ENCODE measurements at places on chromosomes 6 and 20.

DNA sequence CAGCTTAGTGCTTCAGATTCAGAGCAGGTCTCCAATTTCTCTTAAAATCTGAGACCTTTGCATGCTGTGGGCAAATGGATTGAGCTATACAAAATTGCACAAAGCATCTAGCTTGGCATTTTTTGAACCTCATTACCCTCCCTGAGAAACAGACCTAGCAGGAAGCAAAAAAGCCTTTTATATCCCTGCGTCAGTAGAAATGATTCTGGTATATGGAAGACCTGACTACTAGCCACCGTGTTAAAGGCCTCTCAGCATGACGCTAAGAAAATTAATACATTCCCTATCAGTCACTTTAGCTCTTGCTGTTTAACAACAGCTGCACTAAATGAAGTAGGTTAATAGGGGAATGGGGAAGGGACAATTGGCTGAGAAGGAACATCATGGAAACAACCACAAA lies 110.7 kb upstream of the SMLR1 start:
- DNase-seq, result no peak

DNA sequence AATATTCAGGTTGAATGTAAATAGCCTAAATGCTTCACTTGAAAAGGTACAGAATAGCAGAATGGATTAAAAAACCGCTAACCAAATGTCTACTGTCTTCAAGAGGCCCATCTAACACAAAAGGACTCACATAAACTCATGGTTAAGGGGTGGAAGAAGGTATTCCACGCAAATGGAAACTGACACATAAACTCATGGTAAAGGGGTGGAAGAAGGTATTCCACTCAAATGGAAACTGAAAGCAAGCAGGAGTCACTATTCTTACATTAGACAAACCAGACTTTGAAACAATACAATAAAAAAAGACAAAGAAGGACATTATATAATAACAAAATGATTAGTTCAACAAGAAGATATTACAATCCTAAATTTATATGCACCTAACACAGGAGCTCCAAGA lies 38.3 kb upstream of the PKIB start:
- DNase-seq, result no peak

DNA sequence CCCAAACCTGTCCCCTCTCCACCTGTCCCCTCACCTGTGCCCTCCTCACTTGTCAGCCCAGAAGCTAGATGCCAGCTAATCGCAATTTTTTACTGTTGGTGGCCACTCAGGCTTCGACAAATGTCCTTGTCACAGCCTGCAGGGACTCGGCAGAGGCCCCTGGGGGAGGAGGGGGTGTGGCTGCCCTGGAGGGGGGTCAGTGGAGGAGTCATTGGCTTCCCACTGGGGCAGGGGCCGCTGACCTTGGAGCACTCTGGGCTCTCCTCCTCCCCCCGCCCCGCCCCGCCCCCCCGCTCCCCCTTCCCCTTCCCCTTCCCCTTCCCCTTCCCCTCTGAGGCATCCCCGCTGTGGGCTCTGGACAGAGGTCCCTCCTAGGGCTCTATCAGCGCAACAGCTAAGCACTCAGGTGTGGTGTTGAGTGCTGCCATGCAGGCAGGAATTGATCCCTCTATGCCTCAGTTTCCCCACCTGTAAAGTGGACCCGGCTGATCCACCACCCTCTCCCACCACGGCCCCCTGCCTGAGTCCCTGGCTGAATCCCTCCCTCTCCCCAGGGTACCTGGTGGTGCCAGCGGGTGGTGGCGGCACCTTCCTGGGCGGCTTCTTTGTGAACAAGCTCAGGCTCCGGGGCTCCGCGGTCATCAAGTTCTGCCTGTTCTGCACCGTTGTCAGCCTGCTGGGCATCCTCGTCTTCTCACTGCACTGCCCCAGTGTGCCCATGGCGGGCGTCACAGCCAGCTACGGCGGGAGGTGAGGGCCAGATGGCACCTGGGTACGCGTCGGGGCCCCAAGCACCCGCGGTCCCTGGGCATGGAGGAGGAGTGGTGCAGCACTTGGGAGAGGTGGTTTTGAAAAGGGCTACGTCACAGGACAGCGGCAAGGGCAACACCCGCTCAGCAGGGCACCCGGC lies 23.8 kb downstream of the SLCO4A1 start:
- no peak for DNase-seq

DNA sequence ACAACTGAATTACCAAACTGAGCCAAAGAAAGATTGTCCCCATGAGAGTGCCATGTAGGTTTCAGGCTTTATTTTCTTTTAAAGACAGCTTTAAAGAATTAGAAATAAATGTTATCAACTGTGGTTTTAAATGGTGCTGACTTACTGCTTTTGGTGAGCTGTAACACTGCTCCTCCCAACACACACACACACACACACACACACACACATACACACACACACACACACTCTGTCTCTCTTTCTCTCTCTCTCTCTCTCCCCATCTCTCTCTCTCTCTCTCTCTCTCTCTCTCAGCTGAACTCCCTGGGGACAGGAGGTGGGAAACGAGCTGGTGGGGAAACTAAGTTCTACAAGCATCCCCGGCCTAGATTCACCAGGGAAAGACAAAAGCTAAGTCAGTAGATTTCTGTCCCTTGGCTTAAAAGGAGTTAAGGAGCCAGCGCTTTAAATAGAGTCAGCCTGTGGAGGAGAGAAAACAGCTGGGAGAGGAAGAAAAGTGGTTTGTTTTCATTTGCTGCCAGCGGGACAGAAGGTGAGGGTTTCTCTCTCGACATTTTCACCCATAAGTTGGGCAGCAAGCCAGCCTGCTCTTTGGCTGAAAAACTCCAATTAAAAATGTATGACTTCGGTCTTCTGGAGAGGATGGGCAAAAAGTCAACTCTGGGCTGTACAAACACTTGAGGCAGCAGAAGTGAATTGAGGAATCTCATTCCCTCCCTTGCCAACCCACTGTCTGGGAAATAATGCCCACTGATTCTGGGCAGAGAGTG lies 27.4 kb downstream of the CBLN4 start:
- DNase-seq, result no peak

GRCh38 chr6:140039364-140039763 lies 664.9 kb upstream of the CITED2 start:
- no peak for DNase-seq

DNA sequence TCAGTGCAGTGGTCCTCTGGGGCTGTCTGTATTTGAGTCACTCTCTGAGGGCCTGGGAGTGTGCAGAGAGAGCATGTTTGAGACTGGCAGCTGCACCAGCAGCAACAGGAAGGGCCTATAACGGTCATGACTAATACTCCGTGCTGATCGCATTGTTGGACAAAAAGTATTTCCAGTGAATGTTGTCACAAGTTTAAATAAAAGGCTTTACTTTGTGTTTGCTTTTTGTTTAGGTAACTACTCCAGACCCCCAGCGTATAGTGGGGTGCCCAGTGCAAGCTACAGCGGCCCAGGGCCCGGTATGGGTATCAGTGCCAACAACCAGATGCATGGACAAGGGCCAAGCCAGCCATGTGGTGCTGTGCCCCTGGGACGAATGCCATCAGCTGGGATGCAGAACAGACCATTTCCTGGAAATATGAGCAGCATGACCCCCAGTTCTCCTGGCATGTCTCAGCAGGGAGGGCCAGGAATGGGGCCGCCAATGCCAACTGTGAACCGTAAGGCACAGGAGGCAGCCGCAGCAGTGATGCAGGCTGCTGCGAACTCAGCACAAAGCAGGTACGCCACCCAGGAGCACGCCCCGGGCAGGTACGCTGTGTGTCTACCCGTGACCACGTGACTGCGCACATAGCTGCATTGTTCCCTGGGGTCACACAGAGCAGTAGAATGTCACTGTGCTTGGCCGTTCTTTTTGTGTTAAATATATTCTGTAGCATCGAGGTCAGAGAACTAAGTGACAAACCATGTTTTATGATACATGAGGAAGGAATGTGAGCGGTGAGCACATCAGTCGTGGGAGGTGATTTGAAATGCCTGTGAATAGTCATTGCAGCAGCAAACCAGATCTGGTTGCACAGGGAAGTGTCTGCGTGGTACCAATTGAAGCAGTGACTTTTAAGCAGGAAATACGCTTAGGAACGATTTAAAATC lies 174.7 kb downstream of the TMEM242 start:
- DNase-seq, result no peak

- peak; percentile 20 for DNase-seq
Measured at GRCh38 chr6:41100871-41101287, 28.1 kb downstream of the NFYA start.

DNA sequence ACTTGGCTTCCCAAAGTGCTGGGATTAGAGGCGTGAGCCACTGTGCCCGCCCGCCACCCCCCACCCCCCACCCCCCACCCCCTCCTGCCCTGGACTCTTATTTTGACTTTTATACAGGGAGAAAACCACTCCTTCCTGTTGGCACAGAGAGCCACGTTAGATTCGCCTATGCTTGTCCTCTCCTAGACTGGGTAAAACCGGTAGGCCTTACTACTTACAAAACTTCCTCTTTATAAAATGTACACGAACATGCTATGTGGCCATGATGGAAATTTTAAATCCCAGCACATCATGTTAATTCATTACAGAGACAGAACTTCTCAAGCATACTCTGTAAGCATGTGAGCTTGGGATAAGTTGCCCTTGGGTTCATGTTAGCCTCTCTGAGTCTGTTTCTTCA lies 124.2 kb downstream of the SLC24A3 start:
- DNase-seq, result no peak

DNA sequence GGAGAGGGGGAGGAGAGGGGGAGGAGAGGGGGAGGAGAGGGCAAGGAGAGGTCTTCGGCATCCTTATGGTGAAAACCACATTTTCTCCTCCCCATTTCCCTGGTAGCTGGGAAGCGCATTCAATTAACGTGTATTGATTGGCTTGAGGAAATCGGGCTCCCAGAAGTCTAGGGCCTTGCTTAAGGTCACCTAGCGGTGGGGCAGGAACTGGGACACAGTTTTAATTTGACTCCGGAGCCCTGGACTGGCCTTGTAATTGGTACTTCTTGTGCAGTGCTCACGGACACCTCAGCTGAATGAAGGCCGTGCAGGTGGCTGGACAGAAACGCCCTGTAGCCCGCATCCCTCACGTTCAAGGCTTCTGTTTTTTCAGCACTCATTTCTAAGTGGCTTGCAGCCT lies 42.8 kb downstream of the CTCFL start:
- no peak for DNase-seq

DNA sequence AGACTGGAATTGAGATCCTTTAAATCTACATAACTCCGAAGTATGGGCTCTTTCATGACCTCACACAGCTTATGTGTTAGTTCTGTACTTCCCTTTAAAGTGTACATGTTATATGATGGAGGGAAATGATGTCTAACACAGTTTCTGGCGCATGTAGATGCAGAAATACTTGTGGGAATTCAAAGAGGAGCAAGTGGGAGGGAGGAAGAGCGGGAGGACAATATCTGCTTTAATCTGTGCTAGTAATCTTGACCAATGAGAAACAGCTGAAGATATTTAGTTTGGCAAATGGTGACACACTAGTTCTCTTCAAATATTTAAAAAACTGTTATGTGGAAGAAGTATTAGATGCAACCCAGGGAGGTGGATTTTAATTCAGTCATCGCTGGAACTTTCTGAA lies 62.9 kb upstream of the PLEKHG1 start:
- DNase-seq, result no peak

DNA sequence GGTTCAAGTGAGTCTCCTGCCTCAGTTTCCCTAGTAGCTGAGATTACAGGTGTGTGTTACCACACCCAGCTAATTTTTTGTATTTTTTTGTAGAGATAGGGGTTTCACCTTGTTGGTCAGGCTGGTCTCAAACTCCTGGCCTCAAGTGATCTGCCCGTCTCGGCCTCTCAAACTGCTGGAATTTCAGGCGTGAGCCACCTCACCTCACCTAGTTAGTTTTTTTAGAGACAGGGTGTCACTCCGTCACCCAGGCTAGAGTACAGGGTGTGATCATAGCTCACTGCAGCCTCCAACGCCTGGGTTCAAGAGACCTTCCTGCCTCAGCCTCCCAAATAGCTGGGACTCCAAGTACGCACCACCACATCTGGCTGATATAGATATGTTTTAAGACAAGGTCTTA lies 22.9 kb downstream of the SYTL3 start:
- no peak for DNase-seq

- no peak for DNase-seq
Measured at GRCh38 chr6:37862430-37862829, 42.9 kb downstream of the ZFAND3 start.

DNA sequence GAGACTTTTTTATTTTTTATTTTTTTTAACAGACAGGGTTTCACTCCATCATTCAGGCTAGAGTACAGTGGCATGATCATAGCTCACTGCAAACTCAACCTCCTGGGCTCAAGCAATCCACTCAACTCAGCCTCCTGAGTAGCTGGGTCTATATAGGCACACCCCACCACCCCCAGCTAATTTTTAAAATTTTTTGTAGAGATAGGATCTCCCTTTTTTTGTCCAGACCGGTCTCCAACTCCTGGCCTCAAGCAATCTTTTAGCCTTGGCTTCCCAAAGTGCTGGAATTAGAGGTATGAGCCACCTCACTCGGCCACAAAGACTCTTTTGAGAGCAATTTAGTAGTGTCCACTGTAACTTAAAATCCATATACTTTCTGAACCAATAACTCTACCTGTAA lies 103.3 kb upstream of the DST start:
- no peak for DNase-seq

- no peak for DNase-seq
Measured at GRCh38 chr6:16284472-16284871, 46.1 kb downstream of the GMPR start.

- no peak for DNase-seq
Measured at GRCh38 chr6:1827984-1828793, 218.5 kb downstream of the FOXC1 start.

DNA sequence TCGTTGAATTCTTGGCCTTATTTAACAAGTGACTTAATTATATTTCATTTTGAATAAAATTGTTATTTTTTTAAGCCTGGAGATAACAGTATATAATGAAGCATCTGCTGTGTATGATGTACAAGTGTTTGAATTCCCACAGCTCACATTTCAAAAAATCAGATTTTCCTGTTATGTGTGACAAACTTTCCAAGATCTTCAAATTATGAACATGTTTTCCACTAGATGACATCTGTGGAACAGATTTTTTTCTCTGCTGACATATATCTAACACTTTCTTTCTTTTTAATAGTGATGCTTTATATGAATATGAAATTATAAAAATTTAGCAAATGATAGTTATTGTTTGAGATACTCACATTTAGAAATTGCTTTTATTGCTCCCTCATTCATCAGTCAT lies 482.8 kb downstream of the LMBRD1 start:
- no peak for DNase-seq

DNA sequence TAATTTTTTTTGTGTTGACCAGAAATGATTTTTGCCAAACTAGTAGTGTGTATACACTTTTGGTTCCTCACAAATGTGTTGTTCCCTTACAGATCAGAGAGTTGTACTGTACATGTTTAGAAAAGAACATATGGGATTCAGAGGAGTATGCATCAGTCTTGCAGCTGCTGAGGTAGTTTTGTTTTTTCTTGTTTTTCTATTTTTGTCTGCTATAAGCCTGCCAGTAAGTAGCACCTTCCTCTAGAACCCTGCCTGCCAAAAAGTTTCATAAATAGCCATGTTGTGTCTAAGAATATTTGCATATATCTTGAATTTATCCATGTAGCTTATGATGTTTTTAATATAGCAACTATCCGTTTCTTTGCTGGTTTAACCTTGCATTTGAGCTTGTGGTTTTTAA lies 46.4 kb downstream of the ORC3 start:
- DNase-seq, result no peak

GRCh38 chr6:87722540-87723169 lies 20.6 kb upstream of the AKIRIN2 start:
- no peak for DNase-seq
